D721Med (cell line): ENCODE measurements at places on chromosomes 11 and 22.

DNA sequence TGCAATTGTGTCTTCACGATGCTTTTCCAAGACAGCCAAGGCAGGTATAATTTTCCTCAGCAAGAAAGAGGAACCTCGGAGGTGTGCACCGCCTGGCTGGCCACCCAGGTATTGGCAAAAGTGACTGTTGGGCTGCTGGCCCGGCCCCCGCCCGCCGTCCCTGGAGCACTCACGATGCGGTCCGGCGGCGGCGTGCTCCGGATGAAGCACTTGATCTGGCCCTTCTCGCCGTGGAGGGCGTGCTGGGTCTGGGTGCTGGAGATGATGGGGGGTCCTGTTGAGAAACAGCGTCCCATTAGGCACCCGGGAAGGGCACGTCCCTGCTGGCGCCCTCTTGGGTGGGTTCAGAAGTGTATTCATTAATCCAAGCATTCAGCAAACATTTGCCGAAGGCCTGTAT, 84.8 kb downstream of the ST3GAL4 start:
- DNase-seq, result no peak

DNA sequence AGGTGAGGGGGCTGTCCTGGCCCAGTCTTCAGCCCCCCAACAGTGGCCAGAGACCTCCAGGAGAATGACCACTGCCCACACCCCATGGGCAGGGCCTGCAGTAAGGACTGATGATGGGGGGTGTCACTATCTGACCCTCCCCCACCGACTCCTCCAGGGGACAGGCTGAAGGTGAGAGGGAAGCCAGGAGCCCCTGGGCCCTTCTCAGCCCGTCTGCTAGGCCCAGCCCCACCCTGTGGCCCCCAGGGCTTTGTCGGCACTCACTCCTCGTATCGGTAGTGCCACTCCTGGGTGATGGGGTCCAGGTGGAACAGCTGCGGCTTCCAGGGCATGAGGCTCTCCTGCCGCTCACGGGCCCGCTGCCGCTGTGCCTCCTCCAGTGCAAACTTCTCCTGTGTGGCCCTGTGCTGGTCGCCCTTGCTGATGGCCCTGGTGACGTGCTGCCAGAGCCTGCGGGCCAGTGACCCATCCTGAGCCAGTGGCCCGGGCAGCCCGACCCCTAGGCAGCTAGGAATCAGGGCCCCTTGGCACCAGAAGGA, 35.4 kb upstream of the CARS1 start:
- no peak for DNase-seq

DNA sequence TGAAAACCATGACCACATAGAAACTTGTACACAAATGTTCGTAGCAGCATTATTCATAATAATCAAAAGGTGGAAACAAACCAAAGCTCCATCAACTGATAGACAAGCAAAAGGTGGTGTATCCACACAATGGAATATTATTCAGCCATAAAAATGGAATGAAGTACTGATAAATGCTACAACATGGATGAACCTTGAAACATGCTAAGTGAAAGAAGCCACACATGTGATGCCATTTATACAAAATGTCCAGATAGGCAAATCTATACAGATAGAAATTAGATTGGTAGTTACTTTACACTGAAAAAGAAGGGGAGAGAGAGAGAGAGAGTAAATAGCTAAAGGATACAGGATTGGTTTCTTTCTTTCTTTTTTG, 27.7 kb downstream of the MAPK1 start:
- no peak for DNase-seq

DNA sequence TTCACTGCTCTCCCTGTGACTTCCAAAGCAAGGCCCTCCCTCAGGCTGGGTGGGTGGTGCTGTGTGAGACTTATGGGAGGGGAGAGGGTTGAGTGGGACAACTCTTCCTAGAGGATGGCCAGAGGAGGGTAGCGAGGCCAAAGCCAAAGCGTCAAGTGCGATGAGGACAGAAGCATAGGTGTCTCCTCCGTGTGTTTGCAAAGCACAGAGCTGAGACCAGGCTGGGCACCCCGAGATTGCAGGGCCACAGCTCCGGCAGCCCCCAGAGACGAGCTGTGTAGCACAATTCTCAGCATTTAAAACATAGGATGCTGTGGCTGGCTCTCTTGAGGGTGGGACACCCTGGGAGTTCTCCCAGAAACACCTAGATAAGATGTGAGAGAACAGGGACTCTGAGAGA, 1374.5 kb downstream of the BRD1 start:
- no peak for DNase-seq

GRCh38 chr22:46136486-46137217, 13.7 kb upstream of the PPARA start:
- DNase-seq, result no peak

GRCh38 chr11:47672283-47672730, 29.9 kb upstream of the MTCH2 start:
- DNase-seq, result no peak

DNA sequence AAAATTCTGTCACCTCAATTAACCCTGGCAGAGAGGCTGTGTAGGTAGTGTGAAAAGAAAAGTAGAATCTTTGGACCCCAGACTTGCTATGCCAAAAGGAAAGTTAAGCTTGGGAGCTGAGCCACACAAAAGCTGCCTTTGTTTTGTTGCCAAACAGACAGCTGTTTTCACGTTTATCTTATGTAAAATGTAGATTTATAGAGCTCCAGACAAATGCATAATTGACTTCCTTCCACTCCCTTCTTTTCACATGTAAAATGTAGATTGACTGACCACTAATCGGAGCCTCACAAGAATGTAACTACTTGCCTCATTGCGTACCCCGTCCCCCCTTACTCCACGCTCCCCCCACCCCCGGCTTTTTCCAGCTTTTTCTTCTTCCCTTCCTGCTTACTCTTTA, 2302.2 kb upstream of the RAG2 start:
- DNase-seq, result no peak

DNA sequence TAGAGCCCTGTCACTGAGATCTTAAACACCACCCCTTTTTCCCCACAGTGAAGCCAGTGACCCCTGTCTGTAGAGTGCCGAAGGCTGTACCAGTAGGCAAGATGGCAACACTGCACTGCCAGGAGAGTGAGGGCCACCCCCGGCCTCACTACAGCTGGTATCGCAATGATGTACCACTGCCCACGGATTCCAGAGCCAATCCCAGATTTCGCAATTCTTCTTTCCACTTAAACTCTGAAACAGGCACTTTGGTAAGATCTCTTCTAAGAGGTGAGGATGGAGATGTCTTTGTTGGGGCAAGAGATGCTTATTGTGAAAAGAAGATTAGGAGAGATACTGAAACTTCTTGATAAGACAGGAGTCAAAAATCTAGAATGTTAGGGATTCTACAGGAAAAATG, 75.9 kb downstream of the JAM3 start:
- no peak for DNase-seq
